ENCODE measurements at places on chromosomes 5 and 9.

- DNase-seq = peak; percentile 60
Observed at GRCh38 chr5:2739360-2740050, 12.0 kb downstream of the IRX2 start.

DNA sequence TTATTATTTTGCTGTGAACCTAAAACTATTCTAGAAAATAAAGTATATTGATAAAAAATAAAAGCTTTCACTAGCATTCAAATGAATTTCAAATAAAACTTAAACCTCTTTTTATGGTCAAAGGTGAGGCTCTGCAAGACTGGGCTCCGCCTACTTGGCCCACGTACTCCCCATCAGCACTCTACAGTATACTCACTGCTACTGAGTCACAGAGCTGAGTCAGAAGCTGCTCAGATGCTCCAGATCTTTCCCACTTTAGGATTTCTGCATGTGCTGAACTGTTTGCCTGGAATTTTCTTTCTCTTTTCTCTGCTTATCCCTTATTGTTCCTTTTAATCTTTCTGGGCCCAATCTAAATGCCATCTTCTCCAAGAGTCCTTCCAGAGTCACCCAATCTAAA is 331.9 kb upstream of the CCNG1 start:
- DNase-seq = no peak

DNA sequence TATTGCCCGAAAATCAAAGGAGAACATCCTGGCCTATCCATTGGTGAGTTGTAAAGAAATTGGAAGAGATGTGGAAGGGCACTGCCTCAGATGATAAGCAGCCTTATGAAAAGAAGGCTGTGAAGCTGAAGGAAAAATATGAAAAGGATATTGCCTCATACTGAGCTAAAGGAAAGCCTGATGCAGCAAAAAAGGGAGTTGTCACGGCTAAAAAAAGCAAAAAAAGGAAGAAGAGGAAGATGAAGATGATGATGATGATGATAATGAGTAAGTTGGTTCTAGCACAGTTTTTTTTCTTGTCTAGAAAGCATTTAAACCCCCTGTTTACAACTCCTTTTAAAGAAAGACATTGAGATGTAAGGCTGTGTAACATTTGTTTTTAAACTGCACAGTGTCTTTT is 59.8 kb upstream of the ZBED3 start:
- no peak for DNase-seq

- DNase-seq = no peak
Observed at GRCh38 chr9:89956331-89956730, 351.5 kb downstream of the GADD45G start.

DNA sequence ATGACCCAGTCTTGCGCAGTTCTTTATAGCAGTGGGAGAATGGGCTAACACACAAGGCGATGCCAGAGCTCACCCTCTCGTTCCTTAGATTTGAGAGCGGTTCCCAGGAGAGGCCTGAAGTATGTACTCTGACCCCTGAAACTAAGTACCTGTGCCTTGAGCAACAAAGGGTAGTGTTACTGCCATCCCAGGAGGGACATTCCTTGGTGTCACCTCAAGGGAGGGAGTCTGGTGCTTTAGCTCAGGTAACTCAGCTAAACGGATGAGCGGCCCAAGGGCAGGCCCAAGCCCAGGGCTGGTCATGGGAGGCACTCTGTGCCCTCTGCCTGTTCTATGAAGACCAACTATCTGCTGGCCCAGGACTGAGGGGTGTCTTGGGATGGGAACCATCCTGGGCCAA is 20.2 kb downstream of the KYAT1 start:
- no peak for DNase-seq

DNA sequence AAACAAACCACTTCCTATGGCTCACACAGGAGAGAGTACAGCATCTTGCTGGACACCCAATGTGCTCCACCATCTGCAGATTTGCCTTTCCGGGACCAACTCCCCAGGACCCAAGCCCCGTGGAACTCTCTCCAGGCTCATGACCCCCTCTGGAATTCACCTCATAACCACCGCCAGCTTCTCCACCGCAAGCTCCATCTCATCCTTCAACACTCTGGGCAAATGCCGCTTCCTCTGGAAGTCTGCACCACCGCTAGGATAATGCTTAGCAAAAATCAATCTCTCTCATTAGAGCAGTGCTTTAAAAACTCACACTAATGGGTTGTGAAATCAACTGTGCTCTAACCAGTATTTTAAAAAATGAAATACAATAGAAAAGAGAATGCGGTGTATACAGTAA is 150.0 kb downstream of the COL23A1 start:
- no peak for DNase-seq

DNA sequence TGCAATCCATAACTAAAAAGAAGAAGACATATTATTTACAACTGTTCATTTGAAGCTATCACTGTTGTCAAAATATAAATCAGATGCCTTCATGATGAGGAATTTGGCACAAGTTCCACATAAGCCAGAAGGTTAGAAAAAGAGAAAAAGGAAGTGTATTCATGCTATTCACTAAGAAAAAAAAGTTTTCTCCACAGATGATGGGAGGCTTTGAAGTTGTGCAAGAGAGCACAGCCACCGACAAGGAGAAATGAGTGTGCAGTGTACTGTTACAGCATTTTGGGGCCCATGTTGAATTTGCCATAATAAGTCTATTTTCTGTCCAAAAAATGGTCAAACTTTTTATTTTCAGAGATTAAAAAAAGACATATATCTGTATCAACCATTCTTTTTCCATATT is 32.9 kb upstream of the IFNK start:
- DNase-seq = no peak

DNA sequence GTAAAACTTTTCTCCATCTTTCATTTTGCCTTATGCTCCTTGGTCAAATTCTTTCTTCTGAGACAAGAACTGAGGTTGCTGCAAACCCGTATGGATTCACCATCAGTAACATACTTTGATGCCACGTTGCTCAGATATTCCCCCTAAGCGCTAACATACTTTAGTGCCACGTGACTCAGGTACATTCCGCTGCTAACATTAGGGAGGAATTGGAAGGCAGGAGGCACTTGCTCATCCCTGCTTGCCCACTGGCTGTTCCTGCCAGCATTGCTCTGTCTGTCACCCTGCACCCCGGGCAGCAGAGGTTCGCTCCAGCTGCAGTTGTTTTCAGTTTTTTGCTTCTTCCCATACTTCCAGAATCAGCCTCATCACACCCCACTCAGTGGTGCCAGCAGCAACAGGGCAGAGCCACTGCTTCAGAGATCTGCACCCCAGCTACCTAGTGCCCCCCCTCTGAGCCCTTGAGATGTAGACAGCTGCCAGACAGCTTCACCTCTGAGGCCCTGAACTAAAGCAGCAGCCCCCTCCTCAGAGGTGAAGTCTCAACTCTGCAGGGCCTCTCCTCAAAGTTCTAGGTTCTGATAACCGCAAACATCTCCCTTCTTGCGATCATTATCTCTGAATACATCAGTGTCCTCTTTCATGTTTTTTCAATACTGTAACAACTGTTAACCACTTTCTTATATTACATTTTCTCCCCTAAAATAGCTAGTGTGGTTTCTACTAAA is 228.0 kb upstream of the KIF2A start:
- DNase-seq = no peak

GRCh38 chr9:131708226-131709002 is 31.5 kb downstream of the RAPGEF1 start:
- no peak for DNase-seq

DNA sequence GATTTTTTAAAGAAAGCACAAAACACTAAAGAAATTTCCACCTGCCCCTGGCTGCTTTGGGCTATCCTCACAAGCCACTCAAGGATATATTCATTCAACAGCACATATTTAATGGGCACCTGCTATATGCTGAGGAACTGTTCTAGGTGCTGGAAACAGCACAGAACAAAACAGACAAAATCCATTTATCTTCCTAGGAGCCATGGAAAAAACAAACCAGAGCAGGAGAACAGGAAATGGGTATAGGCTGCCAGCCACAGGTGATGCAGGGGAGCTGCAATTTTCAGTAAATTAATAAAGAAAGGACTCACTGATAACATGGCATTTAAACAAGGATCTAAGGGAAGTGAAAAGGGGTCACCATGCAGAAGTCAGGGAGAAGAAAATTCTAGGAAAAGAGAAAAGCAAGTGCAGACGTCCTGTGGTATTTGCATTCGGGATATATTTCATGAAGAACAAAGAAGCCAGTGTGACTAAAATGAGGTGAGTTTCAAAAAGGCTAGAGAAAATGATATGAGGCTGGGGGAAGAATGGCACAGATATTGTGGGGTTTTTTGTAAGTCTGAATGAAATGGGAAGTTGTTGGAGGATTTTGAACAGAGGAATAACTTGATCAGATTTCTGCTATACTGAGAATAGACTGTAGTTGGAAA is 152.2 kb downstream of the ADAMTSL1 start:
- no peak for DNase-seq

DNA sequence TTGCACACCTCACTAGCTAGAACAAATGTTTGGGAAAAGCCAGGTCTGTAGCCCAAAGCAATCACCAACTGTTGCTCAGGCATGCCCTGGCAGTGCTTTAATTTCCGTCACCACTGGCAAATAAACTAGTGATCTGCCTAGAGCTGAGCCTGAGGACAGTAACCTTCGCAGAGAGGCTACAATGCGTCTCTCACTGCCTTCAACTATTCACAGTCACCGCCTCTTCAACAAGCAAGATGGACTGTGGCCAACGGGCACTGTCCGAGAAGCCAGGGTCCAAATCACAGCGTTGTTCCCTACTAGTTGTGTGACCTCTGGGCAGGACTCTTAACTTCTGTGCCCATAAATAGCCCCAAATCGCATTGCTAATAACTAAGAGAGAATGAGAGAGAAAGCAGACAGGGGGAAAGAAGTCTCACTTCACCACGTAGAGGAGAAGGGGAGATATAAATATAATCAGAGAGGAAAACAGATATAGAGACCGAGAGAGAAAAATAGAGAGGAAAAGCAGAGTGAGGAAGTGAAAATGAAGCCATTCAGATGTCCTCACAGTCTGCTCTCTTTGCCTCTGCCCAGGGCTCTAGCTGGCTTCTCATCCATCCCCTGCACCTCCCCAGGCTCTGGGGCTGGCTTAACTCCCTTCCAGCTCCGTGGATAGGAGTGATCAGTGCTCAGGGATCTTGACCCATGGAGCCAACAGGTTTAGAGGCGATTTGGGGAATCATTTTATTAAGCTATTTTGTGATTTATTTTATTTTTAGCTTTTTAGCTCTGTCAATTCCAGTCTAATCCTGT is 157.9 kb downstream of the ZDHHC21 start:
- no peak for DNase-seq

- peak; percentile 4 for DNase-seq
Observed at GRCh38 chr5:65364907-65365306, 116.8 kb downstream of the ADAMTS6 start.

DNA sequence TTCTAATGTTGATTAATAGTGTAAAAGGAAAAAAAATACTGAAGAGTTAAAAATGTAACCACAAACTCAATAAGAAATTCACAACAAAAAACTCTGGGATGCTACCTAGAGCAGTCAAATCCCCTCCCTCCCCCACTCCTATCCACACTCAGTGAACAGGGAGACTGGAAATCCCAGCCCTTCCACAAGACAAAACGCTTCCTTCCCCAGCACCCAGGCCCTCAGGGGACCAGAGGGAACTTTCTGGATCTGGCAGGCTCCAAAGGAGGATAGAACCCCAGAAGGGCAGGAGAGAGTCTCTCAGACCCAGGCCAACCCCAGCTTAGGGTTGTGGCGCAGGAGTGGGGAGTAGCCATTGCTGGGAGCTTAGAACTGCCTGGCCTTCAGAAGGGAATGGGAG is 55.0 kb downstream of the DCP2 start:
- no peak for DNase-seq

DNA sequence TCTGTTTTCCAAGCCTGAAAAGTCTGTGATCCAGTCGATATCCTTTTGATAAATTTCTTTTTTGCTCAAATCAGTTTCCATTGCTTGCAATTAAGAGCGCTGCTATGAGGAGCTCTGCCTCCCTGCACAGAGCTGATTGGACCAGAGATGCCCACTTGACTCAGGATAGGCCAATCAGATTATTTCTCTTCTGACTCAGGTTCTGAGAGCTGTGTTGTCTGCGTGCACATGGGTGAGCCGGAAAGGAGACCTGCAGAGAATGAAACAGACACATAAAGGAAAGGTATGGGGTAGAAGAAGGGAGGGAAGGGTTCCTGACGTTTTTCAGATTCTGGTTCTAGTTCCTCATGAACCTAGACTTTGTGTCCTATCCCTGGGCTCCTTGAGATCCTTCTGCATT is 15.8 kb upstream of the FABP6 start:
- no peak for DNase-seq
